Stimulated activated CD8-positive, alpha-beta memory T cell treated with anti-CD3 and anti-CD28 coated beads, Interleukin-15, amount 100 ng/mL, for 24 hours (primary cell): ENCODE measurements at places on chromosomes 7 and 10.

DNA sequence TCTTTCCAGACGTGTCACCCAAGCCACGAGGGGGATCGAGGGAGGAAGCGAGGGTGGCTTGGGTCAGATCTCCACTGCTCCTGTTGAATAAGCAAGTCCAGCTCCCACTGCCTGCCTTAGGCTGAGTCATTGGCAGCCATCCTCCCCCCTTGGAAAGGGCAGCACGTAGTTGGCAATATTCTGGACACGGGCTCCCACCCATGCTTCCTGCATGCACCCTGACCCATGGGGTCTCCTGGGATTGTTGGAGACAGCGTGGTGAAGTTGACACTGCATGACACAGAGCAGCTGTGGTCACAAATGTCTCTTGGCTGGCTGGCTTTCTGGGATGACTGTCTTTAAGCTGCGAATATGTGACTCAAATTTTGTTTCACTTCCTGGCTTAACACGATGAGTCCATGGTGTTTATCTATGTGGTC lies 11.2 kb downstream of the BTBD16 start:
- no peak for DNase-seq

DNA sequence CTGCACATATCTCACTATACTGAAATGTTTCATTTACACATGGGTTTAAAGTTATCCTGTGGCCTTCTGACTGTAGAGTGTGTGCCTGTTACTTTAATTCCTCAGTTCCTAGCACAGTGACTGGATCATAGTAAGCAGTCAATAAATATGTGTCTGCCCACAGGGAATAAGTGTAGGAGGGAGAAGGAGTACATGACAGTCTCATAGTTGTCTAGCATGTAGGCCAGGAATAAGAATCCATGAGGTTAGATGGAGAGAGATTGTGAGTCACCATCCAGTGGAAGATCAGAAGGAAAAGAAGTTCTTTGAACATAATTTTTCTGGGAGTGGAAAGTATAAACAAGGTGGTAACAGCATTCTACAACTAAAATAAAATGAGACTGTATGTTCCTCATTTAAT lies 36.6 kb upstream of the SEMA3A start:
- DNase-seq = no peak

GRCh38 chr7:80204919-80205318 lies 70.3 kb downstream of the GNAI1 start:
- no peak for DNase-seq

DNA sequence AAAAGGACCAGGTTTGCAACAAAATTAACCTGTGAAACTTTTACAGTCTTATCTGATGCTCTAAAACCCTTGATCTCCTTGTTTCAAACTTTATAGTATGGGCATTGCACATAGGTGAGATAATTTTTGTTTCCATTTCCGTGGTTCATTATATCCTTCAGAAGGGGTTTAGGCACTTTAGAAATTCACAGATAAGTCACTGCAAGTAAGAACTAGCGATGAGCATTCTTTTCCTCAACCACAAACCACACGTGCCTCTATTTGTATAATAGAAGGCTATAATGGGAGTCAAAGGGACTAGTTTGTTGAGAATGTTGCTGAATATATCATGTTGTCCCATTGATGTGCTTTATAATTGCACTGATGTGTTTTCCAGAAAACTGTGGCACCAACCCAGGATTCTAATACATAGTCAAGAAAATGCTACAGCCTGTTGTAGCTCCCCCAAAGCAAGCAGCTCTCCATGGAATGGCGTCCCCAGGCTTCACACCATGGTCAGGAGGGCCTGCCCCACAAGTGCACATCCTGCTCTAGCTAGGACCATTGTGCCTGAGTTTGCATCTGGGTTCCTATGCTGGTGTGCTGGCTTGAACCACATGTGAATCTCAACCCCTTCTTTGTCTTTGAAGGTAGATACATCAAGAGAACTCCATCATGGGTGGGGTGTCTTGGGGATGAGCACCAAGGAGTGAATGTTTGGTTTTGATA lies 14.0 kb upstream of the ATXN7L1 start:
- no peak for DNase-seq

- DNase-seq = no peak
Observed at GRCh38 chr7:40393660-40394059, 258.9 kb downstream of the SUGCT start.

- no peak for DNase-seq
Observed at GRCh38 chr7:121197455-121197854, 131.3 kb upstream of the WNT16 start.

DNA sequence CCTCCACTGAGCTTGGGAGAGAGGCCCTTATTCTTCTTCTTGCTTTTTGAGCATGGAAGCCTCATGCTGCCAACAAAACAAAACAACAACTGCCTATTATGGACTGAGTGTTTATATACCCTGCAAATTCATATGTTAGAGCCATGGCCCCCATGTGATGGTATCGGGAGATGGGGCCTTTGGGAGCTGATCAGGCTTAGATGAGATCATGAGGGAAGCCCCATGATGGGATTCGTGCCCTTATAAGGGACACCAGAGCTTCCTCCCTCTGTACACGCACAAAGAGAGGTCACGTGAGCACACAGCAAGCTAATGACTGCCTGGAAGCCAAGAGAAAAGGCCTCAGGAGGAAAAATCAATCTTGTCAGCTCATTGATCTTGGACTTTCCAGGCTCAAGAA lies 235.0 kb downstream of the FANK1 start:
- no peak for DNase-seq

- no peak for DNase-seq
Observed at GRCh38 chr10:124916098-124916584, 25.8 kb upstream of the ZRANB1 start.

DNA sequence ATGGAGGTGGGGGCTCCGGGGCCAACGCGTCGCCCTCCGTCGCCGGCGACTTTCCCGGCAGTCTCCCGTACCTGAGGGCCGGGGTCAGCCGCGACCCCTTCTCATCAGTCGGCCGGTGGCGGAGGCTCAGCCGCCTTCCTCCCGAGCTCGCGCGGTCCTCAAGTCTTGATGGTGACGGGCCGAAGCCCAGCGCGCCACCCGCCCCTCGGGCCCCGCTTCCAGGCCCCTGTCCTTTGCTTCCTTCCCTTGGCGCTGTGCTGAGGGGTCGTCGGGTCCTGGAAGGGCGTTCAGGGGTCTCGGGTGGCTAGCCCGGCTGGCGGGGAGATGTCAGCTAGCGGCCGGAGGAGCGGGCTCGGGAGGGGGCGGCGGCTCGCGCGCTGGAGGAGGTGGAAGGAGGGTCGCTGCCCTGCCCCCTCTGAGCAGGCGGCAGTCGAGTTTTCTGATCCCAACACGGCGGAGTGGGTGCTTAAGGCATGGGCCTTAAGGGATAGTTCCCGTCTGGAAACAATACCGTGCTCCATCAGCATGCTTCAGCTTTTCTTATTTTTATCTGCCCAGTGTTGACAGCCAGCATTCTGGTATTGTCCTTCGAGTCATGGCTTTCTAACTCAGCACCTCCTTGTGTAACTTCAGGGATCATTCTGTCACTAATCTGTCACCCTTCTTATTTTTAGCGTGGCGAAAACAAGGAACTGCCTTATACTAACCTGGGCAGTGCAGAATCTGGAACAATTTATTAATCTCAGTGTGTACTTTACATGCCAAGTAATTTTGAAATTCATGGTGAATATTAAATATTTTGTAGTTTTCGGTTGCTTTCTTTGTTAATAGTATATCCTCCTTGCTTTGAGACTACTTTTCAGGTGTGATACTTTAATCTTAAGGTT lies 748 bp downstream of the PHTF2 start:
- no peak for DNase-seq

- no peak for DNase-seq
Observed at GRCh38 chr7:23287612-23288011, 11.5 kb upstream of the MALSU1 start.

DNA sequence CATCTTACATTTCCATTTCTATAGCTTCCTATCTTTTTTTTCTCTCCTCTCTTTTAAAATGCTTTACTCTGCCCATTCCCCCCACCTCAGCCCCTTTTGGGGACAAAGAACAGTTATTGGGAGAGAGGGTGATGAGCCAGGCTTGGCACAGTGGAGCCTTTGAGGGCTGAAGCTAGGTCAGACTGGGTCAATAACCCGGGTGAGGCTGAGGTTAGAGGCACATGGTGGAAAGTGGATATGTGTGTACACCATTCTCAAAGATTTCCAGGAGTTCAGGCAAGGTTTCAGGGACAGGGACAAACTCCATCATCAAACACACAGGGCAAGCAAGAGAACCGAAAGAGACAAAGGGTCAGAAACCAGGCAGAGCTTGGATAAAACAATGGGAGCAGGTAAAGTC lies 11.5 kb downstream of the ABCB4 start:
- no peak for DNase-seq

DNA sequence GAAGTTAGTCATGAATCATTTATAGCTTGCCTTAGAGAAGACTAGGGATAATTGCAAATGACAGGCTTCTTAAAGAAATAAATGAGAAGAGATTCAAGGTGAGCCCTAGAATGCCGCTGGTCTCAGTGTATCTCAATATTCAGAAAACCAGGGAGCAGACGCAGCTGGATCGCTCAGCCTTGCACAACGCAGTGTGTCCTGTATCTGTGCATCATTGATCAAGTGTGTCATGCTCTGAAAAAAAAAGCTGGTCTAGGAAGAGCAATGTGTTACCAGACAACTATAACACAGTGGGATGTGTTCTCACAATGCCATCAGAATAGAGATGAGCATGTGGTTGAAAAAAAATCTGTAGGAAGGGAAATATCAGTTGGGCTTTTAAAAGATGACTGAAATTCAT lies 230.1 kb downstream of the CALN1 start:
- no peak for DNase-seq

- DNase-seq = no peak
Observed at GRCh38 chr10:77862595-77862994, 64.0 kb downstream of the DLG5 start.

GRCh38 chr7:137957887-137958286 lies 44.0 kb downstream of the CREB3L2 start:
- DNase-seq = no peak

- no peak for DNase-seq
Observed at GRCh38 chr7:124856299-124856888, 73.2 kb downstream of the POT1 start.

DNA sequence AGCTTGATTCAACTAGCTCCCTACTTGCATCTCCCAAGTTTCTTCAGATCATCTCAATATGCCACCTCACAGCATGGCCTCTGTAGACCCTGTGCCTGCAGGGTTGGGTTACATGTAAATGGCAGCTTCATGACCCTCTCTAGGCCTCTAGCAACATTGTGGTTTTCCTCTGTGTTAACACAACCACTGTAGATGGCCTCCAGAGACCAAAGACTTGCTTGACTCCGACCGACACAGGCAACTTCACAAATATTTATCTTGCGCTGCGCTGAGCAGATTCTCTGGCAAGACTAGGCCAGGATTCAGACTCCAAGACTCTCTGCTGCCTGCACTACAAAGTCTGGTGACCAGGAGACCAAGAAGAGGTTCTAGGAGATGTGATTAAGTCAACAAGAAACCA lies 75.9 kb downstream of the CNOT4 start:
- no peak for DNase-seq

DNA sequence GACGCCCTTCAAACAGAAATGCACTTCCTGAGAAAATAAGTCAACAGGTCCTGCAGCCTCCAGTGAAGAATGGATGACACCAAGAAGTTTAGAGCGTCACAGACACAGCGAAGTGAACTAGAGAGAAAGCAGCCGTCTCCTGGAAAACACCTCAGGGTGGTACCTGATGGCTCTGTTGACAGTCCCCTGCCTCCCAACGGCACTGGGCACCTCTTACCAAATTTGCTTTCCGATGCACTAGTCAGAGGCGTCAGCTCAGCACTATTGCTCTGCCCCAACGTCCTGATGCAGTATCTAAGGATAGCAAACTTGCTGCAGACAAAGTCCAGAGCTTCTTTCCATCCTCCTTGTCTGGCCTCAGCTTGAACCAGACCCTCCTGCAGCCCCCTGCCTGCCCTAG lies 38.3 kb downstream of the SFMBT2 start:
- no peak for DNase-seq

DNA sequence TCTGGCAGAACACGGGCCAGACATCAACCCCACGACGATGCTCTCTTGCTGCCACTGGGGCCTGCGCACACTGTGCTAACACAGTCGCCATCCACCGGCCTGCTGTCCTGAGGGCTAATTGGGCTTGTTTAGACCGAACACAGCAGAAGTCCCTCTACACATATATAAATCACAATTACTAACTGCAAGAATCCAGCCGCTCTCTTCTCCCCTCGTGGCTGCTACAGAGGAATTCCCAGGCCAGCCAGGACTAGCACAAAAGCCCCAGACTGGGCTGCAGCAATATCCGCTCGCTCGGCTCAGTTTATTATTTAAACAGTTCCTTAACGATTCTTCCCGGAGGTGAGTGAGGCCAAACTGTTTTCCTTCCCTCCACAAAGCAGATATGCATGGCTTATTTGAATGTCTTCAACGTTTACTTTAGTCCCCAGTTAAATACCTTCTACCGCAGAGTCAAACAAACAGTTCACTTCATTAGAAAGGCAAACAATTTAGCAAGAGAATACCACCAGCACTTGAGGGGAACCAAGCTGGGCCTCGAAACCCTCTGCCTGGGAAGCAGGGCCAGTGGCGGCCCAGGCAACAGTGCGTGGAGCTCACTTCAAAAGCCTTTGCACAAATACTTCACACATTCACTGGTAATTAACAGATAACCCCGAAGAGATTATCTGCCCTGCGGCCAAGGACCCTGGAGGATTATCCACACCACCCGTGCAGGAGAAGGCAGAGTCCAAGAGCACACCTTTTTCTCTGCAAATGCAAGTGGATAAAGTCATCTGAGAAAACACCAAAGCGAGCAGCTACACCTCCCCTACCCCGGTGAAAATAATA lies 145.3 kb downstream of the GLI3 start:
- no peak for DNase-seq

DNA sequence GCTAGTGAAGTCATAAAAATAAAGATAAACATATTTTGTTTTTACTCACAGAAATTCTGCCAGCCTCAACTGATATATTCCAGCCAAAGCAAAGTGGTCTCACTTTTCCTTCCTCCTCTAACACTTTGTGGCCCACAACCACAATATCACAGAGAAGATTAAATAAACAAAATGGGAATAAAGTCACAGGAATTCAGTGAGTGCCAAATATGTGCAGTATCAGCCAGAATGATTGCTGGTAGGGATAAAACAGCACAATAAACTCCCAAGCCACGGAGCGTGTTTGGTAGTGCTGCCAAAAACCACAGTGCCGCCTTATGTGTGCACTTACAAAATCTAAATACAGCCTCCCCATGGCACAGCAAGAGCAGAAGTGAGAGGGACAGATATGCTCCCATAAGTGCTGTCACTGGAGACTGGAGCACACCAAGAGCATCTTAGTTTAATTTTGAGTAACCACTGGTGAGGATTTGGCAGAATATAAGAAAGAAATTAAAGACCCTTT lies 155.8 kb downstream of the POM121L12 start:
- DNase-seq = no peak

DNA sequence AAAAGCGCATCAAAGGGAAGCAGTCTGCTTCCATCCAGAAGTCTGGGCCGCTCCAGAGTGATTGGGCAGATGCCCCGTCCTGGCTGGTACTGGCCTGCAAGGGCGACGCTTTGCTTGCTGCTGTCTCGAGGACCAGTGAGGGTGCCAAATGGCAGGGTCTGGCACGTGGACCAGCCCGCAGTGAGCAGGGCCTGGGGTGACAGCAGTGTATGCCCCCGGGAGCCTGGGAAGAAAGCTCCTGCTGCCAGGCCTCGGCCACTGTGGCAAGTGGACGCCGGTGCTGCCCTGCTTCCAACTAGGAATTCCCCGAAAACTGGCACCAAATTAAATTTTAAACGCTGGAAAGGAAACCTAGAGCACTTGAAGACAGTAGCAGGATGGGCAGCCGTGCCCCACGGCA lies 357.0 kb upstream of the MKI67 start:
- no peak for DNase-seq
